ENCODE measurements at places on chromosomes 4 and X. TPM values are rescaled to one million over a fixed set of nuclear protein-coding genes. Genes with fewer than 3 reads are reported as not detected.

The PWWP3B gene
- not detected for total RNA-seq

GRCh38 chrX:40147971-40148370 lies 50.2 kb upstream of the BCOR start:
- no peak for DNase-seq

DNA sequence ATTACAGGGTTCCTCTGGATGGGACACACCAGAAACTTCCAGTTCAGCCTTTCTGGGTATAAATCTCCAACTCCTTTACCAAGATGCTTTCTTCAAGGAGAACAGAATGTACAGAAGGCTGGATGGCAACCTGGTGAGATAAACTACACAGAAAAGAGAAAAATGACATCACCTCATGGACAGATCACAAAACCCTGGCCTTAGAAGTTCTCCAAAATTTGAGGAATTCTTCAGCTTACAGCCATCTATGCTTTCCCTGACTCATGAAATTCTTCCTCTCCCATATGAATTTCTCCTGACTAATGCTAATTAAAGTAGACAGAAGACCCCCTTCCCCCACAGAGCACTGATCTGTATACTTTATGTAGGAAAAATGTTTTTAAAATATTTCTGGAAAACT lies 345.4 kb downstream of the STIM2 start:
- DNase-seq: no peak

The HTRA3 gene
- not detected for total RNA-seq

The CT45A5 gene
- not detected for total RNA-seq

GRCh38 chr4:37601531-37601930 lies 84.6 kb downstream of the RELL1 start:
- no peak for DNase-seq
